T-cell (primary cell): ENCODE measurements at places on chromosomes 2 and 18. TPM values are rescaled to one million over a fixed set of nuclear protein-coding genes. Genes with fewer than 3 reads are reported as not detected.

- H3K36me3 ChIP-seq, result no peaks in the 10 kb centered on the region
- H3K4me1 ChIP-seq, result peaks cover 17% of the 10 kb centered on the region
- no peaks in the 10 kb centered on the region for H3K27me3 ChIP-seq
- no peak overlapping the region for H3K27ac ChIP-seq
Observed at GRCh38 chr18:48229552-48229981, 179.6 kb downstream of the ZBTB7C start.

DNA sequence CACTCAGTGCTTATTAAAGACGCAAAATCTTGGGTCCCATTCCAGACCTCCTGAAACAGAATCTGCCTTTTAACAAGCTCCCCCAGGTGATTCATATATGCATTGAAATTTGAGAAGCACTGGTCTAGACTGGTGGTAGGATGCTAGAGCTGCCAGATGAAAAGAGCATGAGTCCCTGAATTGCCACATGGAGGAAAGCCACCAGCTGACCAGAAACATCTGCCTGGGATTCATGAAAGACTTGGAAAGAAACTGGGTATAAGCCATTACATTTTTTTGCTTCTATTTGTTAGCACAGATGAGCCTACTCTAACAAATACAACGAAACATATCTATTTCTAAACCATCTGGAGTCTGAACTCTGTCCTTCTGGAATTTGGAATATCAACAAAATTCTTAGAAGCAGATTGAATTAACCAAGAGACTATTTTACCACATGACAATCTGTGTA, 228.9 kb downstream of the RBM43 start:
- H3K4me3 ChIP-seq, result no peak overlapping the region
- H3K27ac ChIP-seq, result no peak overlapping the region
- no peaks in the 10 kb centered on the region for H3K27me3 ChIP-seq

- no peaks in the 10 kb centered on the region for H3K36me3 ChIP-seq
- no peak overlapping the region for H3K4me3 ChIP-seq
- no peaks in the 10 kb centered on the region for H3K4me1 ChIP-seq
- H3K27ac ChIP-seq, result no peak overlapping the region
- no peaks in the 10 kb centered on the region for H3K27me3 ChIP-seq
Observed at GRCh38 chr2:47519604-47520301, 116.8 kb downstream of the MSH2 start.

DNA sequence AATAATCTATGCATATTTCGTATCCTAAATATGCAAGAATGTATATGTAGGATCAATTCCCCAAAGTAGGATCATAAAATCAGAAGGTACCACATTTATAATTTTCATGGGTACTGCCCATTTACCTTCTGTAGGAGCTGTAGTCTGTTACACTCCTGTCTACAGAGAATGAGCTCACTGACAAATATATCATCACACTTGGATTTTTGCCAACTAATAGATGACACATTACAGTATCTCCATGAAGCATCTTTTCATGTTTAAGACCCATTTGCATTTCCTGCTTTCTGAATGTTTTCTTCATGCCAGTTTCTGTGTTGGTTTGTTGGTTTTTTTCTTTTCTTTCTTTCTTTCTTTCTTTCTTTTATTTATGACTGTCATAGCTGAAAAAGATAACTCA, 70.9 kb upstream of the EML6 start:
- no peaks in the 10 kb centered on the region for H3K4me1 ChIP-seq
- H3K36me3 ChIP-seq, result peaks cover 15% of the 10 kb centered on the region
- DNase-seq, result no peak
- H3K27me3 ChIP-seq, result no peaks in the 10 kb centered on the region
- no peak overlapping the region for H3K27ac ChIP-seq

Gene TMEM178A
- total RNA-seq, result not detected

Gene SKOR2
- not detected for total RNA-seq
